ENCODE measurements at places on chromosomes 13 and 19.

- no peak for DNase-seq
Measured at GRCh38 chr13:20654156-20654555, 49.3 kb upstream of the IL17D start.

- DNase-seq, result no peak
Measured at GRCh38 chr13:113149711-113150549, 8.5 kb upstream of the PROZ start.

GRCh38 chr13:103557878-103558277 is 491.7 kb upstream of the SLC10A2 start:
- no peak for DNase-seq

DNA sequence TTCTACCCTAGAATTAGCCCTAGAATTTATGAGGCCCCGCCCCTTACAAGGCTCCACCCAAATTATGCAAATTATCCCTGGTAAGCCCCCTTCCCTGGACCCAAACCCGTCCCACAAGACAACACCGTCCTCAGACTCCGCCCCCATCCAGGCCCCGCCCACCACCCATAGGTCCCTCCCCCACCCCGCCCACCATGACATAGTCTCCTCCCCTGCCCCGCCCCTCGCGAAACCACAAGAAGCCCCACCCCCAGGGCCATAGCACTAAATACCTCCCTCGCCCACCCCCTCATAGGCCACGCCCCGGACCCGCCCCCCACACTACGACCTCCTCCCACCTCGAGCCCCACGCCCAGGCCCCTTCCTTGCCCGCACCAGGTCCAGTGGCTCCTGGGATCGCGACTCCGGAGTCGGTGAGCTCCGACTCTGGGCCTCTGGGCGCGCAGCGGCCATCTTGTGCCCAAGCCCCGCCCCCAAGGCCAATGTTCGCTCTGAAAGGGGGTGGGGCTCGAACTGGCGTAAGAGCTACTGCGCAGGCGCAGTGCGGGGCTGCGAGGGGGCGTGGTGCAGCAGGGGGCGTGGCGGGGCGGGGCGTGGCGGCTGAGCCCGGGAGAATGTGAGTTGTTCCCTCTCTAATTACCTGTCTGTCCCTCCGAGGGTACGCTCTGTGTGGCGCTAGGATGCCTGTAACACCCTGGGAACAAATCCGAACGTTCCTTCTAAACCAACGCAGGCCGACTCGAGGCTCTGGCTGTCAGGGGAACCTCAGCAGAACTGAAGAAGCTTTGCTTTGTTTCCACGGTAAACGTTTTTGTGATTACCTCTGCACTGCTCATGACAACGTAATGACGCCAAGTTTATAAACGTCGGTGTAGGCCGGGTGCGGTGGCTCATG is at the start of gene ZNF784:
Gene ZNF784 (minus strand): TSS at position 458 of the 895 bp plus-strand sequence. CDS start 5 bp downstream, at position 453.
- peak; percentile 96 for DNase-seq

DNA sequence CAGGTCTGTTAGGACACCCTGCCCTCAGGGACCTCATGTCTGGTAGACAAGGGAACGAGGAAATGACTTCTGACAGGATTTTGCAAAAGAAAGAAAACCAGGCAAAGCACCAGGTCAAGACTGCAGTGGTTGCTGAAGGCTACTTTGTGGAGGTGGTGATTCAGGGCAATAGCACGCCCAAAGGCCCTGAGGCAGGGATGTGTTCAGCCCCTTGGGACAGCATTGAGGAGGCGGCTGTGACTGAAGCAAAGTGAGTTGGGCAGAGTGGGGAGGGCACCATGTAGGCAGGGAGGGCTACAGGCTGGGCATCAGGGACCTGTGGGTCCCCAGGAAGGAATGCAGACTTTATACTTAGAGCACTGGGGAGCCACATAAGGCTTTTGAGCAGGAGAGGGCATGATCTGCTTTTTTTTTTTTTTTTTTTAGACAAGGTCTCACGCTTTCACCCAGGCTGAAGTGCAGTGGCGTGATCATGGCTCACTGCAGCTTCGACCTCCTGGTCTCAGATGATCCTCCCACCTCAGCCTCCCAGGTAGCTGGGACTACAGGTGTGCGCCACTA is 10.8 kb upstream of the HOMER3 start:
- DNase-seq, result no peak

DNA sequence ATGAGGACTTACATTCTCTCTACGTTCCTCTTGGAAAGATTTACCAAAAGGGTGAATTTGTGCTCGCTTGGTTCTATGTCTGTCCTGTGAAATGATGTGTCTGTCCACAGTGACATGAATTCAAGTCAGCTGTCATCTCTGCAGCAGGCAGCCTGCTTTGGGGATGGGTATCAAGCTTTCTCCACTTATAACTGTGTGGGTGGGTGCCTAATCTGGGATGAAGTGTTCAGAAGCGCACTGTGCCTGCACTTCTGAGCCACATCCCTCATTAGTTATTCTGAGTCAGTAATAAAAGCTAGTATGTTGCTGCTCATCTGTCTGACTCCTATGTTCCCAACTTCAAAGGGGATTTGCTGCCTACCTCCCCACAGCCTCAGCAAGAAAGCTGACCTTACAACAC is 86.1 kb upstream of the TUBA3C start:
- no peak for DNase-seq

GRCh38 chr13:96542986-96543385 is 451.3 kb downstream of the OXGR1 start:
- no peak for DNase-seq

- peak; percentile 86 for DNase-seq
Measured at GRCh38 chr19:639253-640160, at the start of gene FGF22. Gene FGF22, plus strand, starts transcription at chr19:639879. Its CDS starts 47 bp downstream, at chr19:639926.

- DNase-seq, result no peak
Measured at GRCh38 chr13:31116224-31116623, 45.5 kb downstream of the HSPH1 start.

- no peak for DNase-seq
Measured at GRCh38 chr19:33503030-33503429, 18.6 kb downstream of the PEPD start.

GRCh38 chr19:55671054-55671378 is 4.0 kb upstream of the EPN1 start:
- DNase-seq, result no peak

- peak; percentile 68 for DNase-seq
Measured at GRCh38 chr19:40974633-40975037, 16.4 kb upstream of the CYP2B6 start.

DNA sequence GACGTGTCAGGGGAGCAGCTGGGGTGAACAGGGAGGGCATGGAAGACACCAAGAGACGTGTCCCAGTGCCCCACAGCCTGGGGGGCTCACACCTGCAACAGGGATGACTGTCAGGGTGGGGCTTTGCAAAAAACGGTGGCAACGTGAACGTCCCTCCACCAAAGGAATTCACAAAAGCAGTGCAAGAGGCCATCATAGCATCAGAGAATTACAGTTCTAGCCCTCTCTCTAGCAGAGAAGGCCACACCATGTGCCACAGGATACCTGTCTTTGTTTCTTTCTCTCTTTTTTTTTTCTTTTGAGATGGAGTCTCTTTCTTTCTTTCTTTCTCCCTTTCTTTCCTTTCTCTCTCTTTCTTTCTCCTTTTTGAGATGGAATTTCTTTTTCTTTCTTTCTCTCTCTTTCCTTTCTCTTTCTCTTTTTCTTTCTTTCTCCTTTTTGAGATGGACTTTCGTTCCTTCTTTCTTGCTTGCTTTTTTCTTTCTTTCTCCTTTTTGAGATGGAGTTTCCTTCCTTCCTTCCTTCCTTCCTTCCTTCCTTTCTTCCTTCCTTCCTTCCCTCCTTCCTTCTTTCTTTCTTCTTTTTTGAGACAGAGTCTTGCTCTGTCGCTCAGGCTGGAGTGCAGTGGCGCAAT is 17.1 kb upstream of the ATP11A start:
- DNase-seq, result no peak

DNA sequence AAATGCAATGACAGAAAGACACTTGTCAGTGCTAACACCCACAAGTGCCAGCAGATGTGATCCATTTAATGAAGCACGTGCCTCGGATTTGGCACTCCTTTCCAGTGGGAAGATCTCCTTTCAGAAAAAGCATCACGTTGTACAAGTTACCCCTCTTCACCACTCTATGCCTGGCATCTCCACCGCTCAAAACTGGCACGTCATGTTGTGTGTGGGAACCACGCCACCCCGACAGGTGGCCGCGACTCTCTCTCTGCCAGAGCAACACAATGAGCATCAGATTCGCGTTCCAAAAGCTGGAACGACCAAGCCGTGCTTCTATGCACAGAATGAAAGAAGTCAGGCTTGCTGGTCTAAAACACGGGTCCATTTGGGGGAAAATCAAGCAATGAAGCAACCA is 24.3 kb downstream of the TMTC4 start:
- no peak for DNase-seq

DNA sequence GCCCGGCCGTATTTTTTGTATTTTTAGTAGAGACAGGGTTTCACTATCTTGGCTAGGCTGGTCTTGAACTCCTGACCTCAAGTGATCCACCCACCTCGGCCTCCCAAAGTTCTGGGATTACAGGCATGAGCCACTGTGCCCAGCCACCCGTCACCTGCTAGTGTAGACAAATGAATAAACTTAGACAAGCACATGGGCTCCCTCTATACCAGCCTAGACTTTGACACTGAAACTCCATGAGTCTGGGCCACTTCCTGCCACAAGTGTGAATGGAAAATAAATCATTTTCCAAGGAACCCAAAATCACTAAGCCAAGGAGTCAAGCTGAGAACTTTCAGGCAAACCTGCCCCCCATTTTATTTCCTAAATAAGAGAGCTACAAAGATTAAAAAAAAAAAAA is 27.0 kb upstream of the TPT1 start:
- DNase-seq, result no peak

DNA sequence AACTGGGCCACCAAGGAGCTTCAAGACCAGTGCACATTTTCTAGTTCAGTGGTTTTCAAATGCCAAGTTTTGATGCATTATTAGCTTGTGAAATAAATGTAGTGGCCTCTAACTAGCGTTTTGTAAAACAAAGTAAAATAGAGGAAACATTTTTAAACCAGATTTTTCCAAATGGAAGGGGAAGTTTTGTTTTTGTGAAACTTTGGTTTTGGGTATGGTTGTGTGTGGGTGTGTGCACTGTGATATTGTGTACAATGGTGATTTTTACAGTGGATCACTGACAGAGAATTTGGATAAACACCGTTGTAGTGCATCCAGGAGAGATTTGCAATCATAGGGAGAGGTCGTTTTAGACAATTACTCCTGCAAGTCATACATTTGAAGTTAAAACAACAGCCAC is 108.9 kb downstream of the SLC7A1 start:
- no peak for DNase-seq

- no peak for DNase-seq
Measured at GRCh38 chr19:1990230-1991017, 25.1 kb downstream of the BTBD2 start.

DNA sequence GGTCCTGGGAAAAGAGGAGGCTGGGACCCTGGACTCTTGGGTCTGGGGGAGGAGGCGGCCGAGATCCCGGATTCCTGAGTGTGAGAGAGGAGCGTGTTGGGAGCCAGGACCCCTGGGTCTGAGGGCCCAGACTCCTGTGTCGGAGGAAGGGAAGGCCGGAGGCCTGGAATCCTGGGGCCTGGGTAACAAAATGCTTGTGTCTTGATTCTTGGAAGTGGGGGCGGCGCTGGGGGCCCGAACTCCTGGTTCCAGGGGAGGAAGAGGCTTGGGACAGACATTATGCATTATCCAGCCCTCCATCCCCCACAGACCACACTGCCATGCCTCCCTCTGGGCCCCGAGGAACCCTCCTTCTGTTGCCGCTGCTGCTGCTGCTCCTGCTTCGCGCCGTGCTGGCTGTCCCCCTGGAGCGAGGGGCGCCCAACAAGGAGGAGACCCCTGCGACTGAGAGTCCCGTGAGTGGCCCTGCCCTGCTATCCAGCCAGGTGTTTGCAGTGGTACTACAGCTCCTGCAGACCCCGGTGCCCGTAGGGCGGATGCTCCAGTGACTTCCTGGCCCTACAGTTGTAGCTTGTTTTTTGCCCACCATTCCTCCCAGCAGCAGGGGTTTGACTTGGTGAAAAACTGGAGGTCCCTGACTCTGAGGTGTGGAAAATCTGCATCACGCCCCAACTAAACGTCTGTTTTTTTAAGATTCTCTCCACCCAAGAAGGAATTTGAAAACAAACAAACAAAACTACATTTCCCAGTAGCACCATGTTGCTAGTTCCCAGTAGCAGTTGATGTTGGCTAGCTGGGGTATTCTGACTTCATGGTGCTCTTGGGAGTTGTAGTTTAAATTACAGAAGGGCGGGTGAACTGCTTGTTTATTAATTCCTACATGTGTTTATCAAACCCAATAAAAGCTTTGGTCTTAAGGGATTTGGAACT is 630 bp downstream of the NUCB1 start:
- DNase-seq, result no peak

DNA sequence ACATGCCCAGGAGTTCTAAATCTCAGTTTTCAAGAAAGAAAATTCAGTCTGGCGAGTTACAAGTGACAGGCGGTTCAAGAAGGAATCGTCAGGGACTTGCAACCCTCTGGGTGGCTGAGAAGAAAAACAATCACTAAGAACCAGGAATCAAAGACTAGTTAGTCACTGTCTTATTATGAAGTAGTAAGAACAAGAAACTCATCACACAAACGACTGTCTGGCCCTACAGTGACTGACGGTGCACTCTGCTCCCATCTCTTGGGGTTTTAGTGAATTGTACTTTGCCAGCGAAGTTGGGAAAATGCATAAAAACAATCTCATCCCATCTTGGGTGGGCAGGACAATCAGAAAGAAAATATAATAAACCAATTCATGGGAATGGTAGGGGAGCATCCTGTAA is 63.7 kb upstream of the SACS start:
- DNase-seq, result no peak

DNA sequence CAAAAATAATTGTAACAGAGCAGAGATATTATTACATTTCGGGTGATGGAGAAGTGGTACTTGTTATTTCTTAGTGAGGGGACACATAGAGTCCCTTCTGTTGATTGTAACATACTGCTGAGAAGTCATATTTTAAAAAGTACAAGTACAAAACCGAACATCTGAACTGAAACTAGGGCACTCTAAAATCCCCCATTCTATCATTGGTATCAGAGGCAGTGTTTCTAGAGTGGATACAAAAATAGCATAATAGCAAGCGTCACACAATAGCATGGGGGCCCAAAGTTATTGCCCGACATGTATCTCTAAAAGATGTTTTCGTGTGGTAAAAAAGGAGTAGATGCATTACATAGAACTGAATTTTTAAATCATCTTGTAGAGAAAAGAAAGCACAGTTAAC is 502.1 kb upstream of the SLC10A2 start:
- no peak for DNase-seq

GRCh38 chr19:2037651-2038255 is 13.3 kb downstream of the MKNK2 start:
- DNase-seq, result no peak

GRCh38 chr13:55000043-55000442 is 1971.4 kb downstream of the OLFM4 start:
- no peak for DNase-seq

- DNase-seq, result peak; percentile 52
Measured at GRCh38 chr13:97223711-97224541, 1.8 kb downstream of the MBNL2 start.

DNA sequence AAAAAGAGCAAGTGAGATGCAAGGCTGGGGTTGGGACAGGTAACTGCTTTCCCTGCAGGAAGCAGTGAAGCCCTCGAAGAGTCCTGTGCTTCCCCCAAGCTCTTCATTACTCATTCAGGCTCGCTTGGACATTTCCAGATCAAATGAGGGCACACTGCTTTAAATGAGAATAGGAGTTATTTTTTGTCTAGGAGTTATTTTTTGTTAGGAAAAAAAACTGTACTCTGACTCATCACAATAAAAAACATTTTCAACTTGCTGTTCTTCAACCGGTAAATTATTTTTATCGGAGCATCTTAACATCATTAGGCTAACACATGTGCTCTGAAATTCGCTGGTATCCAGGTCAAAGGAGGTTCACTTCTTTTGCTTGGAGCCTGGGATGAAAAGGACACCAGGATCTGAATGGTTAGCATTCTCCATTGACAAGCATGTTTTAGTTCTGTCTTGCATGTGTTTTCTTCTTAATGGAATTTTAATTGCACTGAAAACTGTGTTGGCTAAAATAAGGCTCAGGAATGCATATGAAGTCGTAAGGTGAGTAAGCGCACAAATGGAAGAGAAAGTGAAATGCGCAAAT is 80.7 kb upstream of the STK24 start:
- no peak for DNase-seq

All from neuronal stem cell (in vitro differentiated cells).